ENCODE measurements at places on chromosomes 7 and 10.

DNA sequence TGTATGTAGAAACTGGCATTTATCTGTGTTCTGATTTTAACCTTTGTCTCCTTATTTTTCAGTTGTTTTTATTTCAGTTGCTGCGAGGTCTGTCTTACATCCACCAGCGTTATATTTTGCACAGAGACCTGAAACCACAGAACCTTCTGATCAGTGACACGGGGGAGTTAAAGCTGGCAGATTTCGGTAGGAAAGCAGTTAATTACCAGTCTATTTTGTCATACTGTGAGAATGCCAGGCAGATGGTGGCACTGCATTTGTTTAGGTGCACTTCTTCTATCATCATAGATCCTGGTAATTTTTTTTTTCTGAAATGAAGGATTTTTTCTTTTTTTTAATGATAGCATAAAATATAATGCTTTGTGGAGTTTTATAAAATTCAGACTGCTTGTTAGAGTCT lies 321.4 kb downstream of the CDK14 start:
- no peak for DNase-seq

GRCh38 chr10:24310104-24310503 lies 101.2 kb downstream of the KIAA1217 start:
- DNase-seq: no peak

DNA sequence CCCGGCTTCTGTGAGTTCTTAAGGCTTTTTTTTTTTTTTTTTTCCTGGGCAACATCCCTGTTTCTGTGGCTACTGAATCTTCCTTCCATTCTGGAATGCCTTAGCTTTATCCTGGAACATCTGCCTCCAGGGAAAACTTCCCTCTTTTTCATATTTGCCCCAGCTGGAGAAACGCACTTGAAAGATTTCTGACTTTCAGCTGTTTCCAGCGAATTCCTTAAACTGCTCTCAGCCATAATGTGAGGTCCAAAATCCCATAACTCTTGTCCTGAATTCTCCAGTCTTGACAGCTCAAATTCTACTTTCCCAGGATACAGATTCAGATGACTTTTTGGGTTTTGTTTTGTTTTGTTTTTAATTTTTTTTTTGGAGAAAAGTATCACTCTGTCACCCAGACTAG lies 263.6 kb upstream of the AUTS2 start:
- no peak for DNase-seq

DNA sequence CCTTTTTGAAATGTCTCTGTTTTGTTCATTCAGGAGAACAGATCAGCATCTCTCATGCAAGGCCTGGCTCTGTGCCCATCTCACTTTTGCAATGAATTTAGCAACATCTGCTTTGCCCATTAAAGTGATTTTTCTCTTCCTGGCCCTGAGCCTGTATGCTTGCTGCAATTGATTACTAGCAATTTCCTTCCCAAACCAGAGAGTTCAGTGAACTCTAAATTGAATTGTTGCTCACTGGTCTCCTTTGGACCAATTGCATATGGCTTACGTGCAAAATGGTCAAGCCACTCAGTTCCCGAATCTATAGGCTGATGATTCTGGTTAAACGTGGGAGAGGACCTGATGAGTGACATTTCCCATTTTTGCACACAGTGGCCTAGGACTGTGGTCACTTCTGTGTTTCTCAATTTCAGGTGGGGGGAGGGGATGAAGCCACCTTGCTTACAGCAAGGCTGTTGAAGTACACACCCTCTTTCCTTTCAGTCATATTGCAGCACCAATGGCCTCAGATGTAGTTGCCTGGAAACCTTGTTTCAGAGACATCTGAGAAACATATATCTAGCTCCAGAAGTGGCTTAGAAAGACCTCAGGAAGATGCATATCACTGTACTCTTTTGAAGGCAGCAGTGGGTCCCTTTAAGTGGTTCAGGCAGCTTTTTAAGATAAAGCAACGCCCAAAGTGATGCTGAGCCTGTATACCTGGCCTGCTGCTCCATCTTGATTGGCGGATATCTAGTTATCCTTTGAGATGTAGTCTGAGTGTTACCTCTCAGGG lies 201.4 kb downstream of the PTEN start:
- DNase-seq: peak; percentile 29

- no peak for DNase-seq
These were observed 152.7 kb downstream of the MAD1L1 start for GRCh38 chr7:2080060-2080387.

GRCh38 chr7:119703895-119704294 lies 569.1 kb upstream of the KCND2 start:
- DNase-seq: no peak

DNA sequence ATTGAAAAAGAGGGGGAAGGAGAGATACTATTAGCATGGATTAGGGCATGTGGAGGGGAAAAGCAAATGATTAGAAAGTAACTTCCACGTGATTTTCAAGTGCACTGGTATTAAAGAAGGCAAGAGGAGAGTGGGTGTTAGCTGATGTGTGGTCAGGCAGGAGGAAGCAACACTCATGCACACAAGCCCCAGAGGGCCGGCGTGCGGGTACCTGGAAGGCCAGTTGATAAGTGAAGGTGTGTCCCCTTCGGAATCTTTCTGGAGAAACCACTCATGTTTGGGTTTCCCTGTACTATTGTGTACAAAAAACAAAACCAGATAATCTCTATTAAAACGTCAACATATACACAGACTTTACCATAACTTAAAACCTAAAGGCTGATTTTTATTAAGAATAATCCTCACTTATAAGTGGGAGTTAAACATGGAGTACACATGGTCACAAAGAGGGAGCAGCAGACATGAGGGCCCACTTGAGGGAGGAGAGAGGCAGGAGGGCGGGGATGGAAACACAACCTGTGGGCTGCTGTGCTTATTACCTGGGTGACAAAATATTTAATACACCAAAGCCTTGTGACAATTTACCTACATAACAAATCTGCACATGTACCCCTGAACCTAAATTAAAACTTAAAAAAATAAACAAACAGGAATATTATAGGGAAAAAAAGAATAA lies 98.9 kb downstream of the SVIL start:
- no peak for DNase-seq

- no peak for DNase-seq
These were observed 28.8 kb downstream of the ANXA11 start for GRCh38 chr10:80176526-80176925.

- no peak for DNase-seq
These were observed 31.0 kb upstream of the FZD1 start for GRCh38 chr7:91233212-91233611.

Measured in stimulated activated CD4-positive, alpha-beta T cell treated with anti-CD3 and anti-CD28 coated beads, Interleukin-1b, Interleukin-23, amount 100 ng/mL, for 48 hours (primary cell).